Activated CD4-positive, alpha-beta T cell treated with anti-CD3 and anti-CD28 coated beads for 48 hours (primary cell): ENCODE measurements at places on chromosomes 13 and 19.

DNA sequence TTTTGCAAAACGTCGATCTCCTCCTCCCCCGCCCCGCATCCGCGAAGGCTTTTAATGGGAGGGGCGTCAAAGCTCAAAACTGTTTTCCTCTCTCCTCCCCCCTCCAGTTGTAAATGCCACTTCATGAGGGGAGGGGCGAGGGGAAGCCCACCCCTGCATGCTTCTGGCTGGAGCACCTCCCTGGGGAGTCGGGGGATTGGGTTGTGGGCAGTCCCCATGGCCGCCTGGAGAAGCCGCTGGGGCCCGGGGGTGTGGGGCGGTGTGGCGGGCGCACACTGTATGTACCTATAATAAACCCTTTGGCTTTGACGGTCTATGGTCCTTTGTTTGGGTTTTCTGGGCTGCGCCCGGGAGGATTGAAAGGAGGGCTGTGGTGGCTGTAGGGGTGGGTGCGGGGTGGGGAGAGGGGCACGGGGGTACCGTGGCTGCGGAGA, 505 bp upstream of the SHKBP1 start:
- DNase-seq = peak; percentile 26

DNA sequence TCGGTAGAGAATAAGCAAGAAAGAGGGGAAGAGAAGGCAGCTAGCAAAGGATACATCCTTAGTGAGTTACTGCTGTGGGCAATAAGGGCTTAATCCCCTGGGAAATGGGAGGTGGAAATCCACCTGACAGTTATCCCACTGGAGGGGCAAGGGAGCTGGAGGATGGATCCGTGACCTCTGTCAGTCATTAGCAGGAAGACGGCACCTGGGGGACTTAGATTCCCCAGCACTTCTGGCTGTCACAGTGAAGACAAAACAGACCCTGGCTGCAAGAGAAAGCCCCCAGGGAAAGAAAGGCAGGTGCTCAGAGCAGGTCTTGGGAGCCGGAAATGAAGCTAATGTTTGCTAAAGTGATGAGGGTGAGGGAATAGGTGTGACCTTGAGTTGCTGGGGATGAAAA, 70.4 kb upstream of the MRI1 start:
- DNase-seq = no peak

DNA sequence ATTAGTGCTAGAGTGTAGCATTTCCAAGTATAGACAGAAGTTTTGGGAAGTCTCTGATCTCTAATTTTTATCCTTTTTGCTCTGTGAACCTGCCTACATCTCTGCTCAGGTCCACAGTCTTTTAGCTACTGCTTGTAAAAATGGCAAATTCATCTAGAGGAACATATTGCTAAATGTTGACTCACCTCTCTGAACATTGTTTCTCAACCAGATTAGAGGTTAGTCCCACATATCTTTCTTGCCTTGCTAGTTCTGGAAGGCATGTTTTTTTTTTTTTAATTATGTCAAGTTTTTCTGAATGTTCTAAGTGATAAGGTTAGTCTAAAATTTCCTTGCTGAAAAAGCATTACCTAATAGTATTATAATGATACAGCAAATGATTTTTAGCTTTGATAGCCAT, 2889.6 kb upstream of the PCDH20 start:
- no peak for DNase-seq

- no peak for DNase-seq
These were observed 92.5 kb downstream of the RAB20 start for GRCh38 chr13:110468986-110469495.

DNA sequence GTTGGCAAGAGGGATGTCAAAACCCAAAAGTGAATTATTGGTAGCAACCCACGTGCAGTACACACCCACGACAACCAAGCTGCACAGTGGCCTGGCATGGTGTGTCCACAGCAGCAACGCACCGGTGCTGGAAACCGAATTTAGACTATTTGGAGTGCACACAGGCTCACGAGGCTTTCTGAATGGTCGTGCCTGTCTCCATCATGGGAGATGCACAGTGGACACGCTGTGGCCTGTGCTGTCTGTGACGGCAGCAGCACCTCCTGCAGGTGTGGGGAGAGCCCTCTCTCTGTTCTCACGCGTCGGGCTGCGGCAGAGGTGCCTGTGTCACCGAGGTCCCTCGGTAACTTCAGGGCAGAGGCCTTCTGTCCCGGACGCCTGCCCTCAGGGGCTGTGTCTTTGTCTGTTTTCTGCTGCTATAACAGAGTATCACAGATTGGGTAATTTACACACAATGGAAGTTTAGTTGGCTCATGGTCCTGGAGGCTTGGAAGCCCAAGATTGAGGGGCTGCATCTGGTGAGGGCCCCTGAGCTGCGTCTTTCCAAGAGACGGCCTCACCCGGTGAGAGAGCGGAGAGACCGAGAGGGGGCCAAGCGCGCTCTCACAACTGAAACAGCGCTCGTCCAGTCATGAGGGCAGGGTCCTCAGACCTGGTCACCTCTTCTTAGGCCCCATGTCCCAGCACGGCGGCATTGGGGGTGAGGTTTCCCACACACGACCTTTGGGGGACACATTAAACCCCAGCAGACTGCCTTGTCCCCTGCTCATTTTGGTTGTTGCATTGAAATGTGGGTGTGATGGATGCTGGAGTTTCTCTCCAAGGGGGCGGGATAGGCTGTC, 9.1 kb upstream of the MCF2L start:
- DNase-seq = no peak

- no peak for DNase-seq
These were observed 76.2 kb upstream of the IRS2 start for GRCh38 chr13:109862627-109863026.

GRCh38 chr13:104327211-104327610, 1261.0 kb upstream of the SLC10A2 start:
- DNase-seq = no peak
